ENCODE measurements at places on chromosomes 5 and 9.

GRCh38 chr9:77291714-77292113 lies 114.4 kb downstream of the VPS13A start:
- no peak for DNase-seq

DNA sequence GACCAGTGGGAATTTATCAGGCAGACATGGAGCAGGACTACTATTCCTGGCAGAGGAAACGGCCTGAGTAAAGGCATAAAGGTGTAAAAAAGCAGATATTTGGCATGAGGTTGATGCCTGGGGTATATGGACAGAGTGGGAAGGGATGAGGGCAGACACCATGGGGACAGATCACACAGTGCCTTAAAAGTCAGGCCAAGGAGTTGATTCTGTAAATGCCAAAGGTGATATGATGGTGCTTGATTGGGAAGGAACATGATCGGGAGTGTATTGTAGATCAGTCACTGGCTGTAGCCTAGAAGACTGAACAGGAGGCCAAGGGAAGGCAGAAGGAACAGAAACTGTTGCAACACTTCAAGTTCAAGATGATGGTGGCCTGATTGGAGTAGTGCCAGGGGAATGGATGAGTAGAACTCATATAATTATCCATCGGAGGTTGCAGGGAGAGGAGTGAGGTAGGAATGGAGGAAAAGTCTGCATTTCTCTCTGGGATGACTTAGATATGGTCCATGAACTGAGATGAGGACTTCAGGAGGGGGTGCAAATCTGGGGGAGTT lies 594.3 kb upstream of the KLF4 start:
- peak; percentile 91 for DNase-seq

DNA sequence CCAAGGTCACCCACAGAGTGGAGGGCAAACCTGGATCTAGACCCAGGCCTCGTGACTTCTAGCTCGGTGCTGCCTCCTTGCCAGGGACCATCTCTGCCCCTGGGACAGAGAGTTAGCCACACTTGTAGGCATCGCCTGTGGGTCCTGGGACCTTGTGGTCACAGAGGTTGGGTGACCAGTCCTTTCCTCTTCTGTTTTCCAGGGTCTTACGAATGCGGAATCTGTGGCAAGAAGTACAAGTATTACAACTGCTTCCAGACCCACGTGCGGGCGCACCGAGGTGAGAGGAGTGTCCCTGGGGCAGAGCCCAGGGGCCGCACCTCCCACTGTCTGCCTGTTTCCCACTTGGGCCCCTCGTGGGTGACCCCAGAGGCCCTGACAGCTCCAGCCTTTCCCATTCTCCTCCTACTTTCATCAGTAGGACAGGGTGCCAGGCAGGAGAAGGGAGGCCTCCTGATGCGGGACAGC lies 76.3 kb downstream of the AMBP start:
- no peak for DNase-seq

- no peak for DNase-seq
Observed at GRCh38 chr9:81656871-81657337, 32.4 kb downstream of the TLE1 start.

DNA sequence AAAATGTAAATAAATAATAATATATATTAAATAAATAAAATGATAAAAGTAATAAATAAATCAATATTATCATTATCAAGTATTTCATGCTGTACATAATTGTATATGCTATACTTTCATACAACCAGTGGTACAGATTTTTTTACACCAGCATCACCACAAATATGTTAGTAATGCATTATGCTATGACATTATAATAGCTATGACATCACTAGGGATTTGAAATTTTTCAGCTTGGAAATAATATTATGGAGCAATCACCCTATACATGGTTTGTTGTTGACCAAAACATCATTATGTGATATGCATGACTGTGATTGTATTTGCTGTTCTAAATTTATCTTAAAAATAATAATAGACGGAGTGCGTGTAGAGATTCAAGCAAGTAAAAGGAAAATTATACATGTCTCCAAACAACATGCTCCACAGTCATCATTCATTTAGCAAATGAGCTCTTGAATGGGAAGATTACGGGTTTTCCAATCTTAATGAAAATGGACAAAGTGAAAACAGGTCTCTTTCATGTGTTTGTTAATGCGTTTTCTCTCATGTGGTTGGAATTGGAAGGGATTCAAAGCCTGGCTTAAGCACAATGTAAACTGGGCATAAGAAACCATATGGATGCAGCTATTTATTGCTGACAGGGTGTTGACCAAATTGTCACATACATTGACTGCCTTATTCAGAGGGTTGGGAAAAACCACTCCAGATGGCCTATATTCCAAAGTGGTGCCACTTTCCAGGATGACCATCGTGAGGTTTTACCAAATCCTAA lies 643.0 kb upstream of the RGMB start:
- DNase-seq, result no peak

DNA sequence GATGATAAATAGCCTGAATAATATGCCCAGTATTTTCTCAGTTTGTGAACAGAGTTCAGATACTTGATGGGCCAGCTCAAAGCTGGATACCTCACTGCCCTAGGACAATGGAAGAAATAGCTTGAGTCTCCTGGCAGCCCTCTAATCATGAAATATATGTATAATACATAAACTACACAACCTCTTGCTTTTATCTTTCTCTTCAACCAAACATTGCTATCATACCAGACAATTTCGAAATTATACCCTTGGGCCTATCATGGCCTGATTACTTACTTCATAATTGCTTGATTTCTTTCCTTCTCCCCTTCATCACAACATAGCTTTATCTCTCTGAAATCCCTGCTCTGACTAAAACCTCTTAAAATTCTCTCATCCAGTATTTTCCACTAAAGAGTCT lies 1144.9 kb upstream of the C9orf72 start:
- no peak for DNase-seq

DNA sequence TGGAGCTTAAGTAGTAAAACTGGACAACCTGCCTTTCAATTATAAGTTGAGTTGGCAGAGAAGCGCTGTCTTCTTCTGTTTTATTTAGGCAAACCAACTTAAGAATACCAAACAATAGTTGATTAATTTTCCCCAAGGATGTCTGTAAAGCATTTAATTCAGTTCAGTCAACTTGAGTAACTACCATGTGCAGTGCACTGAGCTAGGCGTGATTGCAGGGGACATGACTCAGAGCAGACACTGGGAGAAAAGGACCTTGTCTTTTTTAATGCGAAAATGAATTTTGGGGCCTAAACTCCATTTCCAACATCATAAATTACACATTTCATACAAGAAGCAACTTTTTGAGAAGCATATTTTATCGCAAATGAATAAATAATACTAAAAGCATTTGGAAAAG lies 66.3 kb downstream of the FBXL7 start:
- no peak for DNase-seq

GRCh38 chr9:104074876-104075275 lies 19.2 kb upstream of the SMC2 start:
- no peak for DNase-seq

DNA sequence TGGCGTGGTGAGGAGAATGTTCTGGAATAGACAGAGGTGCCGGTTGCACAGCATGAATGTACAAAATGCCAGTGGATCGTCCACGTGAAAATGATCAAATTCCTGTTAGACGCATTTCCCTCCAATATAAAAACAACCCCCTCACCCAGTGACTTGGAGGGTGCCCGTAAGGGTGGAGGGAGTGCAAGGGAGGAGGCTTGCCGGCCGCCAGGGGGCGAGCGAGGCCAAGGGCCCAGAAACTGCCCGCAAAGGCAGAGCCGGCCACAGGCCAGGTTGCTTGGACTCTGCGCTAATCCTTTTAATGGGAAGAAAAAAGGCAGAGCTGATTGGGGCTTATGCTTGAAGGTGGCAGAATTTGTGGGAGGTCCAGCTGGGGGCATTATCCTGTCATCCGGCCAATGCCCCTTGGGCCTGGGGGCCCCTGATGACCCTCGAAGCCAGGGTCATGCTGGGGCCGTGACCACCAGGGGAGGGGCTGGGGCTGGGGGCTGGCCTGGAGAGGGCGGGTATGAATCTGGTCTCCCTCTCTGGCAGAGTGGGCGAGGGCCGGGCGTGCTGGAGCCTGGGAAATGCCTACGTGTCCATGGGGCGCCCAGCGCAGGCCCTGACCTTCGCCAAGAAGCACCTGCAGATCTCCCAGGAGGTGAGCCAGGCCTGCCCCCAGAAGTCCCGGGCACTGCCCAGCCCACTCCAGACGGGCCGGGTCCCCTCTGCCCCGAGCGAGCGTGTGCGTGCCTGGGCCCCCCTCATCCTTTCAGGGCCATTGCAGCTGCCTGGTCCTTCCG lies 12.0 kb downstream of the GPSM1 start:
- peak; percentile 78 for DNase-seq

GRCh38 chr5:171984748-171985419 lies 21.6 kb downstream of the FBXW11 start:
- DNase-seq, result no peak

GRCh38 chr9:110900456-110900855 lies 137.8 kb downstream of the LPAR1 start:
- DNase-seq, result peak; percentile 36

DNA sequence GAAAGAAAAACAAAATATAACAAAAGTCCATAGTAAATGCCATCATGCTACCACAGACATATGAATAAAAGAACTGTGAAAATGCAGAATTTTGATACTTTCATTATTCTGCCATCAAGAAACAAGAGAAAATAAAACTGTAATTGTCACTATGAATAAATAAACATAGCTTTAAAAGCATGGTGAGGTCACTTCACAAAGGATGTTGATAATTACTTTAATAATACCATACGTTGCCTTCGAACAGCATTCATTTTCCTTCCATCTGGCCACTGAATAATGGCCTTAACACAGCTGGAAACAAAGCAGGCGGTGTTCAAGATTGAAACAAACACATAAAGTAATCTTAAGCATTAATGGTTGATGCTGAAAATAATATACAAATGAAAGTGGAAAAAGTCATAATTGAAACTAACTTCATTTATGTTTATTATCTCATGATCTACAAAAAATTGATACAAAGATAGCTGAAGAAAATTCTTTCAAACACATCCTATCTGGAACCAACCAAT lies 102.0 kb downstream of the AGTPBP1 start:
- DNase-seq, result no peak

DNA sequence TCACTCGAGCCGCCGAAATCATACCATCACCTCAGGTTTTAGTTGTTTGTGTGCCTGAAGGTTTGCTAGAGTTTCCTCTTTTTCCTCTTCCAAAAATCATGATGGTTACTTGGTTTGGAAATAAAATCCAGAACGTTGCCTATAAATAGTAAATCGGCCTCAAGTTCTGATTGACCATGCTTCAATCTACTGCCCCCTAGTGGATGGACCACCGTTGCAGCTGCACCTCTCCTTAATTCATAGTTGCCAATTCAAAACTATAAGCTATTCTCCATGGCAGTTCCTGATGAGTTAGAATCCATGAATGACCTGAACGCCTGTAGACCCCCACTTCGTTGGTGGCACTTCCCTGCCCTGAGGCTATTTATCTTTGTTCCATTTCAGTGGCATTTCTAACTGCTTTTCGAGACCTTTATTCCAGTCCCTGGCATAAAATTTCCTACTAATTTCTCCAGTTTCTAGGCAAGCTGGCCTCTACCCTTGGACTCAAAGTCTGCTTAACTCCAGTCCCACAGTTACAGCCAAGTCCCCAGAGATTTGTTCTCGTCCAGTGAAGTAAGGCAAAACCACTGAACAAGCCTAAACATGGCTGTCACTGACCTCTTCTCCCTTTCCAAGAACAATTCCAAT lies 422.6 kb downstream of the EFNA5 start:
- peak; percentile 78 for DNase-seq

DNA sequence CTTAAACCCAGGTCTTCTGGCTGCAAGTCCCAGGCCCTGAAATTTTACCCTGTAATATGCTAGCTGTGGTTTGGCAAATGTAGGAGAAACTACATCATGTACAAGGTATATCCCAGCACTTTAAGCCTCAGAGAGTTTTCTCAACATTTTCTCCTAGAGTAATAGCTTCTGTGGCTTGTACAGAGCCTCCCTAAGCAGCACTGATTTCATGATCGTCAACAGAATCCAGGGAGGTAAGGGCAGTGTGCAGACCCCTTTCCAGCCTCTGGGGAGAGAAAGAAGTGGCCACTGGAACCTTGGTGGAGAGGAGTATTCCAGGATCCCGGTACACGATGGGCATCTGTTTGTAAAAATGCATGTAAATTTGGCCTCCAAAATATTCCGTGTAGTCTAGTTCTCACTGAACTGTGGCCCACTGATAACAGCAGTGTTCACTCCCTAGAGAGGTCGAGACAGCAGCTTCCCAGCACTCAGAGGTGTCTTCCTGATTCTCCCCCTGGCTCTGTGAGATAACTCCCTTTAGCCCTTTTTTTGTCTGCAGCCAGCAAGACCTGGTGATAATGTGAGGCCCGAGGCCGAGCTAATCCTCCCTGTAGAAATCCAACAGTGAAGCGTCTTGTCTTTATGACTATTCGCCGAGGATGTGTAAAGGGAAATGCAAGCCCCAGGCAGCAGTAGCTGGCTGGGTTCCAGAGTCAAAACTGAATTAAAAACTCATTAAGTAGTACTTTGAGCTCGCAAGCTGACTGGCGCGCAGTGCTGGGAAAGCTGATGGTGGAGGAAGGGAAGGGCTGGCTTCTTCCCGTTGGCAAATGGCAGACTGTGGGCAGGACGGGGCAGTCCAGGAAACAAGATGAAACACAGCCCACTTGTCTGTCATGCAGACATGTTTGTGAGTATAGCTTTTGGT lies 59.0 kb downstream of the MAP1B start:
- peak; percentile 5 for DNase-seq

DNA sequence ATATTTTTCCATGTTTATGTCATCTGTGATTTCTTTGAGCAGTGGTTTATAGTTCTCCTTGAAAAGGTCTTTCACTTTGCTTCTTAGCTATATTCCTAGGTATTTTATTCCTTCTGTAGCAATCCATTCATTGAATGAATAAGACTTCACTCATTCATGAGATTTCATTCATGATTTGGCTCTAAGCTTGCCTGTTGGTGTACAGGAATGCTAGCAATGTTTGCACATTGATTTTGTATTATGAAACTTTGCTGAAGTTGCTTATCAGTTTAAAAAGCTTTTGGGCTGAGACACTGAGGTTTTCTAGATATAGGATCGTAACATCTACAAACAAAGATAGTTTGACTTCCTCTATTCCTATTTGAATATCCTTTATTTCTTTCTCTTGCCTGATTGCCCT lies 15.9 kb downstream of the RLN2 start:
- no peak for DNase-seq

- DNase-seq, result no peak
Observed at GRCh38 chr5:101955891-101956290, 340.2 kb downstream of the SLCO4C1 start.

- DNase-seq, result no peak
Observed at GRCh38 chr5:61283471-61283870, 48.6 kb upstream of the ZSWIM6 start.

- DNase-seq, result peak; percentile 19
Observed at GRCh38 chr5:124059200-124059599, 547.2 kb downstream of the CSNK1G3 start.

GRCh38 chr5:58462623-58463230 lies 2.8 kb upstream of the PLK2 start:
- DNase-seq, result peak; percentile 72

DNA sequence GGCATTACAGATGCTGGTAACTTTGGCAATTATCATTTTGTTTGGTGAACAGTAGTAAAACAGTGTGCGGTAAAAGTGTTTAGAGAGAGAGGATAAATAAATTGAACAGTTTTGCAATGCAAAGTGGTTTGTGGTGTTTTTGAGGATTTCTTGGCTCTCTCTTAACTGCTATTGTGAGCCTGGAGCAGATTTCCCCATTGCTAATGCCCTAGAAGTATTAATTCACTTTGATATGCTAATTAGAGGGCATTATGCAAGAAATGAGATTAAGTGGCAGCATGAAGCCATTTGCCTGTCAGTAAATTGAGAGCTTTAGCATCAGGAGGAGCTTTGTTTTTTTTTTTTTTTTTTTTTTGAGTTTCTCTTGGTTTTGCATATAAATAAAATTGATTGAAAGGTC lies 8.2 kb downstream of the PBX3 start:
- DNase-seq, result no peak

All from suppressor macrophage (primary cell).